Esophagus squamous epithelium (tissue), 5 donors: ENCODE measurements at places on chromosomes 4 and X.

DNA sequence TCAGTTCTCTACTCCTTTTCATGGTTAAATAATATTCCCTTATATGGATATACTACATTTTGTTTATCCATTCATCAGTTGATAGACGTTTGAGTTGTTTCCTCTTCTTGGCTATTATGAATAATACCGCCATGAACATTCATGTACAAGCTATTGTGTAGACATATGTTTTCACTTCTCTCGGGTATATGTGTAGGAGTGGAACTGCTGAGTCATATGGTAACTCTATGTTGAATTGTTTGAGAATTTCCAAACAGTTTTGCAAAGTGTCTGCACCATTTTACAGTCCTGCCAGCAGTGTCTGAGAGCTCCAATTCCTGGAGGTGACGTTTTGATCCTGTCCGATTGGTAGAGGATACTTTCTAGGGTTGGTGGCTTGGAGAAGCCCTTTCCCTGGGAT is 23.6 kb downstream of the PLAC1 start:
- no peaks in the 10 kb centered on the region for H3K27me3 ChIP-seq
- no peak overlapping the region for H3K4me3 ChIP-seq
- no peak overlapping the region for H3K27ac ChIP-seq
- H3K4me1 ChIP-seq: no peaks in the 10 kb centered on the region

GRCh38 chrX:24117258-24117657 is 32.3 kb upstream of the ZFX start:
- H3K4me1 ChIP-seq: peaks cover 5% of the 10 kb centered on the region
- H3K27ac ChIP-seq: no peak overlapping the region
- H3K4me3 ChIP-seq: no peak overlapping the region
- H3K27me3 ChIP-seq: no peaks in the 10 kb centered on the region
- no peak for DNase-seq

DNA sequence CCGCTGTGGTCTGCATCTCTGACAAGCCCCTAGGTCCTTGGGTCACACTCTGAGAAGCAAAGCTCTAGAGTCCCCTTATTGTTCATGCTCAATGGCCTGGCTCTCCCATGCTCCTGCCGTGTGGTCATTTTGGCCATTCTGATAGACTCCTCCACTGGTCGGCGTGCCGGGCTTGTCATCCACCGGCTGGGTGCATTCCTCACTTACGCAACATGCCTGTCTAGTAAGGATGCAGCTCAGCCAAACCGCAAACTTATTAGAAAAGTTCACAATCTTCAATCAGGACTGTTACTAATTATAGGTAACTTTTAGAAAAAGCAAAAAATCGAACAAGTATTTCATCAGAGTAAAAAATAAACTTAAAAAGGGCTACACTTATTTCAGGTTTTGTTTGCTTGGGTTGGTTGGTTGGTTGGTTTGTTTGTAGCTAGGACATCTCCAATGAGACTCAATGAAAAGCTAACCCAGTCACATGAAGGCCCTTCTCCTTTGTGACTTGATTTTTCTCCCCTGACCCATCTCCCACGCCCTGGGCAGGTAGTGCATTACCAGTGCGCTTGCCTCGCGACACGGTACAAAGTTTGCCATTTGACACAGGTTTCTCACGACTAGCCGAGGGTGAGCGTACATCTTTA is 41.0 kb downstream of the IRF2 start:
- no peak overlapping the region for H3K27ac ChIP-seq
- no peaks in the 10 kb centered on the region for H3K36me3 ChIP-seq
- H3K4me3 ChIP-seq: no peak overlapping the region
- DNase-seq: no peak

DNA sequence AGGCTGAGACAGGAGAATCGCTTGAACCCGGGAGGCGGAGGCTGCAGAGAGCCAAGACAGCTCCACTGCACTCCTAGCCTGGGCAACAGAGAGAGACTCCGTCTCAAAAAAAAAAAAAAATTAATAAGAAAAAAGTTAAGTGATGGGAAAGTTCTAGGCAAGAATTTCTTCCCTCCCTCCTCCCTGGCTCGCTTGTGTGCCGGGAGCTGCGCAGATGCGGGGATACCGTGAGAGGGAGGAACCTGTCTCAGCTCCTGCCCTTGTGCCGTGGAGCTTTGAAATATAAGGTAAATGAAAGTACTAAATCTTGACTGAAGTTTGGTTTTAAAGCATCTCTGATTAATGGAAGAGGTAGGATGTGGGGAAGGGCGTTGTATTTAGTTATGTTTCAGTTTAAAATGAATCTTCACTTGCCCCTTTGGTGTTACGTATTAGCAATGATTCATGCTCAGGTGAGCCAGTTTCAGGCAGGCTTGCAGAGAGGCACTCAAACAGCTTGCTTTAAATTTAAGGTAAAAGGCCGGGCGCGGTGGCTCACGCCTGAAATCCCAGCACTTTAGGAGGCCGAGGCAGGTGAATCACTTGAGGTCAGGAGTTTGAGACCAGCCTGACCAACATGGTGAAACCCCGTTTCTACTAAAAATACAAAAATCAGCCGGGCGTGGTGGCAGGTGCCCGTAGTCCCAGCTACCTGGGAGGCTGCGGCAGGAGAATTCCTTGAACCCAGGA is 1.4 kb upstream of the UFSP2 start:
- DNase-seq: no peak
- no peaks in the 10 kb centered on the region for H3K36me3 ChIP-seq
- no peak overlapping the region for H3K27ac ChIP-seq
- peaks cover 7% of the 10 kb centered on the region for H3K4me1 ChIP-seq

DNA sequence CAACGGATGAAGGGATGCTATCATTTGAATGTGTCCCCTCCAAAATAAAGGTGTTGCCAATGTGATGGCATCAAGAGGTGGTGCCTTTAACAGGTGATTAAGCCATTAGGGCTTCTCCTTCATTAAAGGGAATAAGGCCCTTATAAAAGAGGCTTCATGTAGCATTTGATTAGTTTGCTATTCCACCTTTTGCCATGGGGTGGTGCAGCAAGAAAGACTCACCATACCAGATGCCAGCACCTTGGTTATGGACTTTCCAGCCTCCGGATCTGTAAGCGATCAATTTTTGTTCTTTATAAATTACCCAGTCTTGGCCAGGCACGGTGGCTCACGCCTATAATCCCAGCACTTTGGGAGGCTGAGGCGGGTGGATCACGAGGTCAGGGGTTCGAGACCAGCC is 7.9 kb upstream of the SLC25A43 start:
- no peak for DNase-seq
- H3K27ac ChIP-seq: no peak overlapping the region
- no peak overlapping the region for H3K4me3 ChIP-seq
- H3K4me1 ChIP-seq: no peaks in the 10 kb centered on the region

DNA sequence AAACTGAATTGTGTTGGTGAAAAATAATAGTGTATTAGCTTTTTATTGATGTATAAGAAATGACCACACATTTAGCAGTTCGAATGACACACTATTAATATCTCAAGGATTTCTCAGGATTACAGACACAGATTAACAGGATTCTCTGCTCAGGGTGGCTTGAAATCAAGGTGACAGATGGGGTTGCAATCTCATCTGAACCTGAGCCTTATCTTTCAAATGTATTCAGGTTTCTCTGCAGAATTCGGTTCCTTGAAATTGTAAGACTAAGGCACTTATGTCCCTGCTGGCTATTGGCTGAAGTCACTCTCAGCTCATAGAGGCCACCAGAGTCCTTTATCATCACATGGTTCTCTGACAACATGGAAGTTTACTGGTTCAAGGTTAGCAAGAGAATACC is 1780.1 kb downstream of the ARAP2 start:
- no peaks in the 10 kb centered on the region for H3K4me1 ChIP-seq
- no peaks in the 10 kb centered on the region for H3K27me3 ChIP-seq
- no peak for DNase-seq
- H3K4me3 ChIP-seq: no peak overlapping the region
- no peak overlapping the region for H3K27ac ChIP-seq
- no peaks in the 10 kb centered on the region for H3K36me3 ChIP-seq

DNA sequence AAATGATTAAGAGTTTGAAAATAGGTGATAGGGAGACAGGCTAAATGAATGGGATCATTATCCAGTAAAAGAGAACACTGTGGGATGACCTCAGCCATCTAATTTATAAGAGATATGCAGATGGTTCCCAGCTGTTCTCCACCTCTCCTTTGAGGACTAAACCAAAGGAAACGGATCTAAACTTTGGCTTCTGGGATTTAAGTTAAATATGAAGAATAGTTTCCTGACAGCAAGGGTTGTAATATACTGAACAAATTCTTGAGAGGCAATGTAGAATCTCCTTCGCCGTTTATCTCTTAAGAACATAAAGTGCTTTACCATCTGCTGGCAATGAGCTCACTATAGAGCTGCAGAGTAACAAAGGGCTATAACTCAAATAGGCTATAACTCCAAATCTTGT is 35.4 kb upstream of the HPGDS start:
- no peaks in the 10 kb centered on the region for H3K27me3 ChIP-seq
- H3K27ac ChIP-seq: no peak overlapping the region
- no peaks in the 10 kb centered on the region for H3K36me3 ChIP-seq
- DNase-seq: no peak
- no peaks in the 10 kb centered on the region for H3K4me1 ChIP-seq
- H3K4me3 ChIP-seq: no peak overlapping the region

GRCh38 chr4:15382669-15383273 is 45.1 kb upstream of the C1QTNF7 start:
- H3K4me3 ChIP-seq: no peak overlapping the region
- H3K27me3 ChIP-seq: no peaks in the 10 kb centered on the region
- H3K27ac ChIP-seq: no peak overlapping the region
- no peaks in the 10 kb centered on the region for H3K36me3 ChIP-seq
- DNase-seq: no peak

GRCh38 chrX:40132751-40133150 is 35.0 kb upstream of the BCOR start:
- no peaks in the 10 kb centered on the region for H3K36me3 ChIP-seq
- no peaks in the 10 kb centered on the region for H3K27me3 ChIP-seq
- H3K4me1 ChIP-seq: peaks cover 34% of the 10 kb centered on the region
- no peak overlapping the region for H3K4me3 ChIP-seq
- no peak for DNase-seq

GRCh38 chr4:7843831-7844593 is 95.6 kb downstream of the AFAP1 start:
- H3K27me3 ChIP-seq: no peaks in the 10 kb centered on the region
- no peak for DNase-seq
- H3K4me1 ChIP-seq: peaks cover 26% of the 10 kb centered on the region
- no peaks in the 10 kb centered on the region for H3K36me3 ChIP-seq
- no peak overlapping the region for H3K4me3 ChIP-seq

GRCh38 chr4:158945529-158946108 is 157.3 kb upstream of the RAPGEF2 start:
- no peak overlapping the region for H3K4me3 ChIP-seq
- no peak for DNase-seq
- peaks cover 6% of the 10 kb centered on the region for H3K4me1 ChIP-seq
- no peaks in the 10 kb centered on the region for H3K27me3 ChIP-seq
- H3K36me3 ChIP-seq: no peaks in the 10 kb centered on the region

- H3K36me3 ChIP-seq: no peaks in the 10 kb centered on the region
- H3K27me3 ChIP-seq: no peaks in the 10 kb centered on the region
- H3K27ac ChIP-seq: no peak overlapping the region
These were observed 36.7 kb downstream of the SLC9A6 start for GRCh38 chrX:136021903-136022302.

GRCh38 chr4:140372751-140373327 is 607 bp upstream of the SCOC start:
- H3K4me1 ChIP-seq: peaks cover 48% of the 10 kb centered on the region
- peak overlapping the region; percentile 74 for H3K27ac ChIP-seq
- H3K27me3 ChIP-seq: no peaks in the 10 kb centered on the region
- DNase-seq: no peak
- H3K4me3 ChIP-seq: peak overlapping the region; percentile 96
- H3K36me3 ChIP-seq: no peaks in the 10 kb centered on the region

DNA sequence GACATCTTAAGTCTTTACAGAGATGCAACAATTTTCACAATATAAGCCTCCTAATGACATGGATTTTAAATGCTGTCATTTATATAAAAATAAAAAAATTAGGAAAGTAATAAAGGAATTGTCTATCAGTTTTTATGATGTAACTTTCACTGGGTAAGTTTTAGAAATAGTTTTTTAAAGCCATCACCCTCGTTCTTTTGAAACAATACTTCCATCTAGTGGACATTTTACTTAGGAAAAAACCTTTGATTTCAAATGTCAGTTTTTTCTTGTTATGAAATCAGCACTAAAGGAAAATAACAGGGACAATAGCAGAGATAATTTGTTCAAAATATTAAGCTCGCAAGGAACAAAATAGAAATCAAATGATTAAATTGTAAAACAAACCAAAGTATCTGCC is 24.3 kb upstream of the NDNF start:
- DNase-seq: no peak
- no peak overlapping the region for H3K27ac ChIP-seq
- no peaks in the 10 kb centered on the region for H3K4me1 ChIP-seq

DNA sequence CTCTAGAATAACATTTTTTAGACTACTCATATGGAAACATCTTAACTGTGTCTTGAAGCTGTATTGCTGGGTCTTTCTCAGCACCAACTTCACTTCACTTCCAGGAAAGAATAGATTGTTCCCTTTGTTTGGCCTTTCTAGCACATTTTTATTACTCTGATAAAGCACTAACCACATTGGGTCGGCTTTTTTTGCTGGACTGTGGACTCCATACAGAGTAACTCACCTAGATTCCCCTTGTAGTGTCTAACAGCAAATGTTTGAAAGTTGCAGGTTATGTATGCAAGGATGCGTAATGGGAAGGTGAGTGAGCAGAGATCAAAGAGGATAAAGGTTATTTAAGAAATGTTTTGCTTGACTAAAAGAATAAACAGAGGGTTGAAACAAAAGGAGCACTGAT is 101.2 kb downstream of the MMRN1 start:
- no peak for DNase-seq
- H3K36me3 ChIP-seq: no peaks in the 10 kb centered on the region
- no peaks in the 10 kb centered on the region for H3K27me3 ChIP-seq
- H3K4me1 ChIP-seq: no peaks in the 10 kb centered on the region
- no peak overlapping the region for H3K27ac ChIP-seq
- no peak overlapping the region for H3K4me3 ChIP-seq

DNA sequence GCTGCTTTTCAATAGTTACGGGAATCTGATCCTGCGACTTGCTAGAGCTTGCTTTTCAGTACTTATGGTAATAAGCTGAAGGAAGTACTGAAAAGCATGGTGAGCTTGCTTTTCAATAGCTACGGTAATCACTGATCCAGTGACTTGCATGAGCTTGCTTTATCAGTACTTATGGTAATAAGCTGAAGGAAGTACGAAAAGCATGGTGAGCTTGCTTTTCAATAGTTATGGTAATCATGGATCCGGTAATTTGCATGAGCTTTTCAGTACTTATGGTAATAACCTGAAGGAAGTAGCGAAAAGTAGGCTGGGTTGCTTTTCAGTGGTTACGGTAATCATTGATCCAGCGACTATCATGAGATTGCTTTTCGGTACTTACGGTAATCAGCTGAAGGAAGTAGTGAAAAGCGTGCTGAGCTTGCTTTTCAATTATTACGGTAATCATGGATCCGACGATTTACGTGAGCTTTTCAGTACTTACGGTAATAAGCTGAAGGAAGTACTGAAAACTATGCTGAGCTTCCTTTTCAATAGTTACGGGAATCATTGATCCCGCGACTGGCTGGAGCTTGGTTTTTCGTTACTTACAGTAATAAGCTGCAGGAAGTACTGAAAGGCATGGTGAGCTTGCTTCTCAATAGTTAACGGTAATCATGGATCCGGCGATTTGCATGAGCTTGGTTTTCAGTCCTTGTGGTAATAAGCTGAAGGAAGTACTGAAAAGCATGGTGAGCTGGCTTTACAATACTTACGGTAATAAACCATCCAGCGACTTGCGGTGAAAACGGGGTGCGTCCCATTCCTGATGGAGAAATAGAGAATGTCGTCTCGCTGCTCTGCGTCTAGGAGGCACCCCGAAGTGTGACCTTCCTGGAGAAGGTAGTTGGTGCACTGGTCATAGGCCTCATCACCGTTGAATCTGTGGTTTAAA is 6.5 kb downstream of the CRLF2 start:
- peaks cover 39% of the 10 kb centered on the region for H3K4me1 ChIP-seq
- no peak overlapping the region for H3K27ac ChIP-seq
- no peak for DNase-seq
- H3K27me3 ChIP-seq: no peaks in the 10 kb centered on the region
